ENCODE measurements at places on chromosomes 11 and 22.

DNA sequence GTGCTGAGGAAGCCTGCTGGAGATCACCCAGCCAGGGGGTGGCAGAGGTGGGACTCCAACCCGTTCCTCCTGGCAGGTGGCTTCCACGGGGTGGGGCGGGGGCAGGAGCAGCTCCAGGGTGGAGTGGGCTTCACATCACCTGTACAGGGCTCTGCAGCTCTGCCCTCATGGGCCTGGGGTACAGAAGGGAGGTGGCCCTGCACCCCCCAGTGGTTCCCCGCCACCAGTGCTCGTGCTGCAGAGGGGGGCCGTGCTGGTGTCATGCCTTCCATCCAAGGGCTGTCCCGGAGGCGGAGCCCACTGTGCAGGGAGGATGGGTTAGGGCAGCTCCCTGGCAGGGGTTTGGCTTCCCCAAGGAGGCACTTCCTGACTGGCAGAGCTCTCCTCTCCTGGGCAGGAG is 76.4 kb upstream of the SHISAL1 start:
- peak; percentile 43 for DNase-seq

GRCh38 chr11:64607381-64607985 is 16.5 kb downstream of the SLC22A12 start:
- DNase-seq = no peak

DNA sequence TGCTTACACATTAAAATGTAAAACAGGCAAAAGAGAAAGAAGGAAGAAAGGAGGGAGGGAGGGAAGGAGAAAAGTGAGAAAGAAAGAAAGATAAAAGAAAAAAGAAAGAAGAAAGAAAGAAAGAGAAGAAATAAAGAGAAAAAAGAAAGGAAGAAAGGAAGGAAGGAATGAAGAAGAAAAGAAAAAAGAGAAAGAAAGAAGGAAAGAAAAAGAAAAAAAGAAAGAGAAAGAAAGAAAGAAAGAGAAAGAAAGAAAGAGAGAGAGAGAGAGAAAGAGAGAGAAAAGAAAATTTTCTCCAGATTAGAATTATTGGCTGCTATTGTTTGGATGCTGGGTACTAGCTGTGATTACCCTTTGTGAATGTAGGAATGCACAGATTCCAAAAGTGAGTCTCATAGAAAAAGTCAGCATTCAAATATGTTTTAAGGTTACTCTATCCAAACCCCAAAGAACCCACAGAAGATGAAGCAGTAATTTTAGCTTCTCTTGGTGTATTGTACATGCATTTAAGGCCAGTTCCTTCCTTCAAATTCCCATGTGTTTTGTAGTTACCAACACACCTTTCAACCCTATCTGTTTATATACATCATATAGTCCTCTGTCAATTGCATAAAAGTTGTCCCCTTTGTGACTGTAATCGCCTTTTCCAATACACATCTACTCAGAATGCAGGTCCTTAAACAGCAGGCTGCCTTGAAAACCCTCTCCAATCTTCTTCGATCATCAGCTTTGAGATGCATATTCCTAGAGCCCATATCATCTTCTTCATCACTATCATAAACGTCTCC is 789 bp upstream of the FAM111A start:
- no peak for DNase-seq

- no peak for DNase-seq
These were observed 37.8 kb downstream of the FLRT1 start for GRCh38 chr11:64073542-64073941.

DNA sequence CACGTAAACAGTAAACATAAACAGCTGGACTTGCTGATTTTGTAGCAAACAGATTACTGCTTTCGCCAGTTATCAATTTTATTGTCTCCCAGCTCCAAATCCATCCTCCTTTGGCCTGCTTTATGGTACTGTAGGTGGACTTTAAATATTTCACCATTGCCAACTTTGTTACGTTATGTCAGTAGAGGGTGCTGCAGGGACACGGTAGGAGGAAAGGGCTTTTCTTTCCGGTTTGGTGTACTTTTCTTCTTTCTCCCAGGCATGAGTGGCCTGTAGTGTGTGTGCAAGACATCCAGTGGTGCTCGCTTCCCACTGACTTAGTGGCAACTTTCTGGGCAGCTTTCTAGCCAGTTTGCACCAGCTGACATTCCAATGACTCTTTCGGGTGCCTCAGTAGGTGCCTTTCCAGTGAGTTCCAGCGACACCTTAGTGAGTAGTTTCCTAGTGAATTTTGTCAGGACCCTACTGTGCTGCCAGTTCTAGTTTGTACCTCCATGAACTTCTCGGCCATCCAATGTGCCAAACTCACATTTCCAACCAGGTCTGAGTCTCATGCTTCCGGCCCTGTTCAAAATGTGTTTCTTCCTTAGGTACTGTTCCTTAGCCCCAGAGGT is 267.6 kb upstream of the TENM4 start:
- peak; percentile 74 for DNase-seq
